ENCODE measurements at places on chromosomes 4 and X. TPM values are rescaled to one million over a fixed set of nuclear protein-coding genes. Genes with fewer than 3 reads are reported as not detected.

The GABRB1 gene
- not detected for total RNA-seq

The CLNK gene
- total RNA-seq = not detected

- peak; percentile 60 for DNase-seq
These were observed 86.7 kb downstream of the JAKMIP1 start for GRCh38 chr4:6113641-6114040.

DNA sequence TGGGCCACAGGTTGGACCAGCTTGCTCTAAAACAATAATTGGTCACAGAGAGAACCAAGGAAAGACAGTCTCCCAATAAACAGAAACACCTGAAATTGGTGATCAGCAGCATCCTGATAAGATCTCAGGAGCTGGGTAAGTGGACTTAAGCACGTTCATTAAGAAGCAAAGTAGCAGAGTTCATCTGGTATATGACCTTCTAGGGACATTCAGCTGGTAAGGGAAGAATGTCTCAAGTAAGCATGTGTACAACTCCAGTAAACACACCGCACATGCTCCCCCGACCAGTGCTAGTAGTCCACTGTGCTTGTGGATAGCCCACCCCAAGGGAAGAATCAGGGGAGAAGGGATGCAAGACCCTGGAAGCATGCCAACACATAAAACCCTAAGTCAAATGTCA is 216.9 kb downstream of the EPHA5 start:
- DNase-seq = no peak
